ENCODE measurements at places on chromosomes 1 and 21.

- peak; percentile 86 for DNase-seq
Observed at GRCh38 chr1:151006327-151007052, at the start of gene MINDY1. Gene MINDY1, minus strand, starts transcription at chr1:151006902. Its CDS starts 4,285 bp downstream, at chr1:151002617.

- no peak for DNase-seq
Observed at GRCh38 chr21:33374450-33375096, 28.6 kb upstream of the IFNGR2 start.

- DNase-seq = no peak
Observed at GRCh38 chr1:69413129-69413528, 154.6 kb upstream of the LRRC7 start.

DNA sequence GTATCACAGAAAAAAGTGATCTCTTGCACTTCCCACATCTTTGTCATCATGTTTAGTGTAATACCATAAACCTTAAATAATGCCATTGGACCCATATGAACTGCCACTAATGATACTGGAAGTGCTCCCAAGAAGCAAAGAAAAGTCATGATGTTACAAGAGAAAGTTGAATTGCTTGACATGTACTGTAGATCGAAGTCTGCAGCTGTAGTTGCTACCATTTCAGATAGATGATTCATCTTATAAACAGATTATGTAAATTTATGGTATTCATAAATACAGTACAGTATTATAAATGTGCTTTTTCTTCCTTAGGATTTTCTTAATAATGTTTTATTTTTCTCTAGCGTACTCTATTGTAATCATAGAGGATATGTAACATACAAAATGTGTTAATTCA, 30.1 kb upstream of the LAMC2 start:
- no peak for DNase-seq

- no peak for DNase-seq
Observed at GRCh38 chr1:174023440-174023839, 1.3 kb upstream of the RC3H1 start.

DNA sequence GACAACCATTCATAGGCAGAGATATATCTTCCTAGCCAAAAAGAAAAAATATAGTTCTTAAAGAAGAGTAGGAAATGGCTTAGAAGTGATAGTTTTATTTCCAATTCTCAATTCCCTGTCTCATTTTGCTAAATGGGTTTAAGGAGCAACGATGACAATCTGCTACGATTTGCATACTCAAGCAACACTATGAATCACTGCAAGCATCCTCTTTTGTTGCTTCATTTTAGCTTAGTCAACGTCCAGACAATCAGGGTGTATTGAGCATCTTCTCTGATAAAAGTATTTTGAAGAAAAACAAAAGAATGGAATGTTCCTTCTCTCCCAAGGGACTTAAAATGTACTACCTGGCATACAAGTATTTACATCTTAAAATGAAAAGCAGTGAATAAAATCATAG, 80.6 kb downstream of the RGS7 start:
- DNase-seq = no peak

GRCh38 chr1:104231676-104232075, 482.0 kb downstream of the AMY1C start:
- no peak for DNase-seq

- DNase-seq = no peak
Observed at GRCh38 chr1:24486331-24487065, 16.1 kb upstream of the RCAN3 start.

GRCh38 chr1:50423670-50424000, 392 bp upstream of the DMRTA2 start:
- peak; percentile 68 for DNase-seq

DNA sequence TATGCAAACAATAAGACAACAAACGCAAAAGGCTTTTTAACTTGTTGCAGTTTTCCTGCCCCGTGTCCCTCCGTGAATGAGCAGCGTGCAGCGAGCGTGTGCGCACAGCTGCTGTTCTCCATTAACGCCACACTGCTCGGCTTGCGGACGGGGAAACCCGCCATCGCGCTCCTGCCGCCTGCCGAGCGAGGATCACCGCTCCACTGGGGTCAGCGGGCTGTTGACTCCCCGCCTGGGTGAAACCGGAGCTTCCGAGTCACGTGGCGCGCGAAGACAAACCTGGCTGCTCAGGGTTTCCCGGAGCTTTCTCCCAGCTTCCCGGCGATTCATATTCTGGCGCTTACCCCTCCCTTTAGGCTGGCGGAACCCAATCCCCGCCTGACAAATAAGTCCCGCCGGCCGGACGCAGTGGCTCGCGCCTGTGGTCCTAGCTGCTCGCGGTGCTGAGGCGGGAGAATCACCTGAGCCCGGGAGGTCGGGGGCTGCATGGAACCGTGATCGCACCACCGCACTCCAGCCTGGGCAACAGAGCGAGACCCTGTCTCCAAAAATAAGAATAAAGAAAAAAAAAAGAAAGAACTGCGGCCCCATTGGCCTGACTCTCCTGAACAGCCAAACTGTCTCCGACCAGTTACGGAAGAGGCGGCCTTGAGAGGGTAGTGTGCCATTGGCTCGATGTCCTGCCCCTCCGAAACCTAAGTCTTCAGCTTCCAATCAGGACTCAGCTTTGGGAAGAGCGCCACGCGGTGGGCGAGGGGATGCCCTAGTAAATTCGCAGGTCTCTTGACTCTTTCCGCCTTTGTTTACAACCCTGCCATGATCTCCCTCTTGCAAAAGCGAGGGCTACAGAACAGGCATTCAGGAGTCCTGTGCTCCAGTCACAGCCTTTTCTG, at the start of gene CREB3L4:
CREB3L4 (plus strand) TSS at position 796 of the 893 bp plus-strand sequence. CDS start 624 bp downstream, outside the sequence.
- peak; percentile 84 for DNase-seq

GRCh38 chr21:36976228-36976861, 9.9 kb upstream of the HLCS start:
- no peak for DNase-seq

DNA sequence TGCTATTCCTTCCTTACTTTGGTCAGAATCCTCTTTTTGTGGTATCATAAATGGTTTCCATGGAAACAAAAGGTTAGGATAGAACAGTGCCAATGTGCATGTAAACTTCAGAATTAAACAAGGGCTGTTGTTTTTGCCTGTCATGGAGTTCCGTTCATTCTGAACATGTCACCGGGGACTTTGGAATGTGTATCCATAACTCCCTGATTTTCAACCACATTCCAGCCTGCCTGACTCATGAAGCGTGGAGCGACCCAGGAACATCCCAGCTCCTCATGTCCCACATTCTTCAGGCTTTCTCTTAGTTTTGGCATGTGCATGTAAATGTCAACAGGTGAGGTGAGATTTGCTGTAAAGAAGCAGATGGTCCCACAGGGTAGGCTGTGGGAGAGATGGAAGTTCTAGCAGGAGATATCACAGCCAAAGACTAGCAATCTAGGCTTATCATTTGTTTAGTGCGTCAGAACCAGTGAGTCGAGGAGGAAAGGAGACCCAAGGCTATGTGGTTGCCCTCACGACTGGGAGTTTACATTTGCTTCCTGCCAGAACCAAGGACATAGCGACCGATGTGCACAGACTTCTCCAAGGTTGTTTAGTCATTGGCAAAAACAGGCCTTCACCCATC, 23.0 kb upstream of the DNAJC11 start:
- DNase-seq = peak; percentile 57

DNA sequence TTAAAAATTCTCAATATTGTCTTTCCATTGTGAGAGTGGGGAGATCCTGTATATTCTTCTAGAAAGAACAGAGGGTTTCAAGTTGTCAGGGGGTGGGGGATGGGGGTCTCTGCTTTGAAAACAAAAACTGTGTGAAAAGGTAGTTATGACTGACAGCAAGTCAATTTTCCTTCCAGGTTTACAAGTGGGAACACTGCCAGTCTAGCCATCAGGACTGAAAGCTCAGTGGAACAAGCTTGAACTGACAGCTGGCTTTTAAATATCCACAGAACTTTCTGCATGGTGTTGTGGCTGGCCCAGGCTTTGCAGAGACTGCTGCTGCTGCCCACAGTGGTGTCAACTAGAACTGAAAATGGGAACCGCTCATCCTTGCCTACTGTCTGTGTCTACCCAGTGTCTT, 162.6 kb downstream of the TNR start:
- no peak for DNase-seq

GRCh38 chr1:85373378-85373708, 91.6 kb downstream of the DDAH1 start:
- no peak for DNase-seq

DNA sequence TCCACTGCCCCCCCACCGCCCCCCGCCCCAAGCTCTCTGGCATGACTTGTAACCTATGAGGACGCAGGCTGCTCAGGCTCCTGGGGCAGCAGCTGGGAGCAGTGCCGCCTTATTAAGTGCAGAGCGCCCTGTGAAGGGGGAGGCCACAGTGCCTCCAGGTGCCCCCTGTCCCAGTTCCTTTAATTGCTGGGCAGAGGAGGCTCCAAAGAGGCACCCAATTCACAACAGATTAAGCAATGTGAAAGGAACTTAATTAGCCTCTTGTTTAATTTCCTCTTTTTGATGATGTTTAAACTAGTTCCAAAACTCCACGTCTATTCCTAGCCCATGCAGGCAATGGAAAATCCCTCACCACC, 3.0 kb downstream of the RXFP4 start:
- no peak for DNase-seq

- DNase-seq = no peak
Observed at GRCh38 chr1:209187589-209187988, 395.9 kb upstream of the CAMK1G start.

DNA sequence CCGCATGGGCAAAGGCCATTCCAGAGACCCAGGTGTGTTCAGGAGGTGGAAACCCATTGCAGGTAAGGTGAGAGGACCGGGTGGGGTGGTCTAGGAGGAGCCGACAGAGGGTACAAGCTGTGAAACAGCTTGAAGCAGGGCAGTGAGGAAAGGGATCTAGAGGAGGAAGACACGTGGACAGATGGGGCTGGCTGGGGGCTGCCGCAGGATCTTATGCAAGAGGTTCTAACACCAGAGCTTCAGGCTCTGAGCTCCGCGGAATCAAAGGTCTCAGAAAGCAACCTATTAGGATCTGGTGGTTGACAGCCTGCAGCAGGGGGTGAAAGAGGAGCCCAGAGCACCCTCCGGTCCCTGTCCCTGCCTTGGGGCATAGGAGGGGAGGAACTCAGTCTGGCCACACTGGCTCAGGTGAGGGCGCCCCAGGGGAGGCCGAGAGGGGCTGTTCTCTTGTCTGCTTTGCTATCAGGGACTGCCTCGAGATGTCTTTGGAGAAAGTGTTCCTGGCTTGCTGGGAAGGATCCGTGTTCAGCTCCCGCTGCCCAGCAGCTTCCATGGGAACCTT, 1.9 kb downstream of the TFF1 start:
- DNase-seq = no peak

GRCh38 chr1:76961820-76962207, 94.5 kb downstream of the ST6GALNAC5 start:
- no peak for DNase-seq

DNA sequence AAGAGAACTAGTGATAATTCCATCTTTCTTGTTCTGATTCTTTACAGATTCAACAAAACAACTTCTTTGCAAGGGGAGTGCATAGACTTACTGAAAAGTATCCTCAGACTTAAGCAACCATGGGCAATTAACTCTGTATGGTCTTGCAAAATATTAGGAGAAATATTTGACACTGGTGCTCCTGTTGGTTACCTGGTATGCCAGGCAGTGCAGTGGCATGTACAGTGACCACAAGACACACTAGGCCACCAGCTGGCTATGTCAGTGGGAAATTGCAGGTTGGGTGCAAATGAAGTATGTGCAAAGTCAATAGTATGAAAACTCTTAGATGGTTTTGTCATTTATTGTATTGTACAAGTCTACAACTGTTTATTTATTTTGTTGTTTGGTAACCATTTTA, 34.5 kb downstream of the EPS15 start:
- no peak for DNase-seq

GRCh38 chr1:158117854-158118704, 62.6 kb upstream of the CD1D start:
- peak; percentile 91 for DNase-seq

GRCh38 chr1:44347280-44347679, 7.8 kb downstream of the ERI3 start:
- no peak for DNase-seq

GRCh38 chr1:190688096-190688495, 210.4 kb upstream of the BRINP3 start:
- DNase-seq = no peak

- no peak for DNase-seq
Observed at GRCh38 chr1:100578201-100578600, 40.3 kb downstream of the GPR88 start.

DNA sequence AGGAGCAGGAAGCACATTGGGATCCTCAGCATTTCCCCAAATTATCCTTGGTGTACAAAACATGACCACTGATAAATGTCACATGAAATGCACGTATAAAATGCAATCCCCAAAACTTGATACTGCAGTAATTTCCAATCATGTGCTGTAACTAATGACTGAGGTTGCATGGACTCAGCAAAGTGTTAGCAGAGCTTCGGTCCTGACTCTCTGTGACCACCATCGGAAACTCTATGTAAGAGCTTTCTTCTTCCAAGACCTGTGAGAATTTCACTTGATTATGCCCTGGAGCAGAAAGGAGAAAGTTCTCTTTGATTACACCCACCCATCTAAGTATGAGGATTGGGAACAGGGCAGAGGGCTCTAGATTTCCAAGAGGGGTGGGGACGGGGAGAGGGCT, 908 bp downstream of the CD53 start:
- DNase-seq = no peak

- no peak for DNase-seq
Observed at GRCh38 chr1:27606708-27607238, 2.8 kb upstream of the AHDC1 start.

GRCh38 chr1:59025898-59026426, 242.1 kb upstream of the JUN start:
- no peak for DNase-seq

GRCh38 chr1:211813590-211813989, 17.0 kb downstream of the LPGAT1 start:
- no peak for DNase-seq

DNA sequence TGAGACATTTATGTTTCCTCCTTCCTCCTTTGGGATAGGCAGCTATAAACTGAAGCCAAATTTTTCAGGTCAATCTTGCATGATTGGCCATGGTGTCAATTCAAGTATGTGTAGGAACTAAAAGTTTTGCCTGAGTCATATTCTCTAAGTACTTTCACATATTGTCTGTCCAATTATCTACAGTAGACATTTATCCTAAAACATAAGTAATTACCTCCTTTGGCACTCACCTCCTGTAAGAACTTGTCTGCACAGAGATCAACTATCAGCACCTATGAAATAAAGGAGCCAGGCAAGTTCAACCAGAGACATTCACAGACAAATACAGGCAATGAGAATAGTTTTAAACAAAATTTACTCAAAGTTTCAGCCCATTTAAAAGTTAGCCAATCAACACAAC, 14.2 kb upstream of the BCAS2 start:
- no peak for DNase-seq

DNA sequence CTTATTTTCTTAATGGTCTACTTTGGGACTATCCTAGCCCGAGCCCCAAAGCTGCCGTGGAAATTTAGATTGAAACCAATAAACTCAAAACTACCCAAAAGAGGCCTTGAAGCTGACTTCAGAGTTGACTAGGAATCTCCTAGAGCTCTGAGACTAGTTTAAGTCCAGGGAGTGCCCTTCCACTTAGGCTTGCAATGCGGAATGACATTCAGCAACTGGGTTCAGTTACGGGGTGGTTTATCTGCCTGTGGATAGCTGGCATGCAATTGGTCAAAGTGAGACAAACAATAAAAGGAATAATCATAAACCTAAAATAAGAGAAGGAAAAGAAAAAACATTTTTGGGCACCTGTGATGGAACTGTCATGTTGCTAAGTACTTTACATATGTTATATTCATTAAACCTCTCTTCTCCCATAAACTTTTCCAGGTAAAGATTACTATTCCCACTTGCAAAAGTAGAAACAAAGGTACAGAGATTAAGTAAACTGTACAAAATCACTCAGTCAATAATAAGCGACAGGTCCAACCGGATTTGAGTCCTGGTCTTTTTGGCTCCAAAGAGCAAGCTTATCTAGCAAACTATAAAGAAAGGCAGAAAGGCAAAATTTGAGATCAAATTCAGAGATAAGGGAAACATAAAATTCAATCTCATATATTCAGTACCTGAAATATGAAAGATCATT, 56.5 kb downstream of the GPATCH2 start:
- no peak for DNase-seq
